Heart left ventricle (tissue), 16 donors: ENCODE measurements at places on chromosomes 1 and 21.

DNA sequence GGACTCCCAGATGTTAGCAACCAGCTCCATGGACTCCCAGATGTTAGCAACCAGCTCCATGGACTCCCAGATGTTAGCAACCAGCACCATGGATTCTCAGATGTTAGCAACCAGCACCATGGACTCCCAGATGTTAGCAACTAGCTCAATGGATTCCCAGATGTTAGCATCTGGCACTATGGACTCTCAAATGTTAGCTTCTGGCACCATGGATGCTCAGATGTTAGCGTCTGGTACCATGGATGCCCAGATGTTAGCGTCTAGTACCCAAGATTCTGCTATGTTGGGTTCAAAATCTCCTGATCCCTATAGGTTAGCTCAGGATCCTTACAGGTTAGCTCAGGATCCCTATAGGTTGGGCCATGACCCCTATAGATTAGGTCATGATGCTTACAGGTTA, 8.8 kb downstream of the SON start:
- DNase-seq, result no peak

- DNase-seq, result no peak
These were observed 509 bp downstream of the NVL start for GRCh38 chr1:224329484-224329841.

DNA sequence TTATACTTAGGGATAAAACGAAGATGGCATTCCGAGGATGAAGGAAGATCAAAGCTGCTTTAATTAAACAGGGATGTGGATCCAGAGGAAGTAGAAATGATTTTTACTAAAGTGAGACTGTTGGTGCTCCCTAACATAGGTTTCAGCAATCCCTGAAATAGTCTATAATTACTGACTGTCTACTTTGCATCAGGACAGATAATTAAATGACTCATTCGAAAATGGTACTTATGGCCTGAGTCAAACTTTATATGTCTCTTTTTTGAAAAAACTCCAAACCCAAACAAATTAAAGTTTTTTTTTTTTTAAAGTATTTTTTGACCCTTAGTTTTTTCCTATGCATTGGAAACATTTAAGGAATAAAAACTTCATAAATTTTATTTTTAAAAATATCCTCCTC, 90.3 kb downstream of the LYST start:
- DNase-seq, result no peak

DNA sequence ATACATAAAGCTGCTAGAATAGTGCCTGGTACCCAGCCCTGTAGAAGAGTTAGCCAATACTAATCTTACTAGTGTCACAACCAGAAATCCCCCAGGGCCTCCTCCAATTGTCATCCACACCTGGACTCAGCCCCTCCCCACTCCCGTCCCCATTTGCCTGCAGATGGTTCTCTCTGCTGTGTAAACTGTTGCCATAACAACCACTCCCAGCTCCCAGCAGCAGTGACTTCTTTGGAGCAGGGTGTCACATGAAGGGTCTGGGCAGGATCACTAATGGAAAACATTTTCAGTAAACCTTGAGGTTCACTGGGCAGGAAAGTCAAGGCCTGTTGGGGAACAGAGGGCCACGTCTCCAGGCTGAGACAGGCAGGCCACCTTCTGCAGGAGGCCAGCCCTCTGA, 126.0 kb upstream of the IPO9 start:
- DNase-seq, result peak; percentile 33

GRCh38 chr1:226738421-226738994, 574 bp downstream of the ITPKB start:
- peak; percentile 50 for DNase-seq

DNA sequence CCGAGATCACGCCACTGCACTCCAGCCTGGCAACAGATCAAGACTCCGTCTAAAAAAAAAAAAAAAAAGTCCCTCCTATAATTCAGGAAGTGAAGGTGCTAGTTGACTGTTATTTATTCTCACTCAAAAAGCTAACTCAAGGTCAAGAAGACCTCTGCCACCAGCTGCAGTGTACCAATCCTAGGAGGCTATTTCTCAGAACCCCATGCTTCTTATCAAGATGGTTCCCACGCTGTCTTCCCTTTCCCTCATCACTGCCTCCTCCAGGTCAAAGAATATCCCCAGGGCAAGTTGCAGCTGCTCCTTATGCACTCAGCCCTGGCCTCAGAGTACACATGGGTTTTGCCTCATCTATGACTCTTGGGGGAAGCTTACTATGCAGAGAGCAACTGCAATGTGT, 53.6 kb downstream of the RERE start:
- peak; percentile 13 for DNase-seq

DNA sequence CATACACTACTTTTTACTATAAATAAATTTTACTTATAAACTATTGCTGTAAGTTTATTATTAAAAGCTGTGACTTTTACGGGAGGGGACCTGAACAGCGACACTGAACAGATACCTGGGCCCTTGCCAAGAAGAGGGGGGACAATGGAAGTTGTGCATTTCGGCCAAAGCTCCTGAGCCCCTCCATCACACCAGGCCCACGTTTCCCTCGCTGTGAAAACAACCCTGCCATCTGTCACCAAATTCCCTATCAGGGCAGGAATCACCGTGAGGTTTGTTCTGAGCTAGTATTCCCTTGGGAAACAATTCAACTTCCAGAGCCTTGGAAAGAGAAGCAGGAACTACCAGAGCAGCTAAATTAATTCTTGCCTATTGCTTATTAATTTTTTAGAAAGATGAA, 37.0 kb downstream of the VTCN1 start:
- DNase-seq, result no peak

GRCh38 chr1:220843481-220844011, 35.7 kb upstream of the HLX start:
- DNase-seq, result peak; percentile 73

DNA sequence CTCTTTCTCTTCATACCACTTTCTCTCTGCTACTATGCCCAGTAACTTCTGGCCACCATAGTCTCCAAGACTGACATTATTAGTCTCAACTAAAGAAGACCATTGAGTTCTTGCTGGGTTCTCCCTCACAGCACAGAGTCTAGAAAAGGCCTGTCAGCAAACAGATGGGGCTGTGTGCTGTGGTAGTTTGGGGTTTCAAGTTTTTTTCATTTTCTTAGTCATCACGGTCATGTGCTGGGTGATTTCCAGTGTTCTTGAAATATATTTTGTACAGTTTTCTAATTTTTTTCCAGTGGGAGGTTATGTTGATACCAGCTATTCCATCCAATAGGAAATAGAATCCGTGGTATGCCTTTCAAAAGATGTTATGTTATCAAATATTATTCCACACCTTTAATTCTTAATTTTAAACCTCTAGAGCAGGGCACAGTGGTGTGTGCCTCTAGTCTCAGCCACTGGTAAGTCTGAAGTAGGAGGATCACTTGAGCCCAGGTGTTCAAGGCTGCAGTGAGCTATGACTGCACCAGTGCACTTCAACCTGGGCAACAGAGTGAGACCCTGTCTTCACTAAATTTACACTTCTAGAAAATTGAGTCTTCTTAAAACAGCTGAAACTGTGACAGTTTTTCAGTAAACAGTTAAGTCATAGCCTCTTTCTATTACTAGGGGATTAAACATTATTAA, 8.3 kb downstream of the CFHR2 start:
- no peak for DNase-seq

DNA sequence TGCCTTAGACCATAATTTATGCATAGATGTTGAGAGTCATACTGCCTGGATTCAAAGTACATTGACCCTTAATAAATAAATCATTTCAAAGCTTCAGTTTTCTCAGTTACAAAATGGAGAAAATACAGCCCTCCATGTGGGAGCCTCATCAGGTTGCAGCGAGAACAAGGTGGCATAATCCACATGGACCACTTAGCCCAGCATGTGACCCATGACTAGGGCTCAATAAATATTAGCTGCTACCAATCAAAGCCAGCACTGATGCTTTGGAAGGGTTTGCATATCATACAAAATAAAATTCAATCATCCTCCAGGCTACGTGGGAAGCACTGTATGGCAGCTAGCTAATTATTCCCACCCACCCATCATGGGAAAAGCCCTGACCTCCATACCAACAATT, 33.5 kb upstream of the RGS7 start:
- DNase-seq, result no peak

DNA sequence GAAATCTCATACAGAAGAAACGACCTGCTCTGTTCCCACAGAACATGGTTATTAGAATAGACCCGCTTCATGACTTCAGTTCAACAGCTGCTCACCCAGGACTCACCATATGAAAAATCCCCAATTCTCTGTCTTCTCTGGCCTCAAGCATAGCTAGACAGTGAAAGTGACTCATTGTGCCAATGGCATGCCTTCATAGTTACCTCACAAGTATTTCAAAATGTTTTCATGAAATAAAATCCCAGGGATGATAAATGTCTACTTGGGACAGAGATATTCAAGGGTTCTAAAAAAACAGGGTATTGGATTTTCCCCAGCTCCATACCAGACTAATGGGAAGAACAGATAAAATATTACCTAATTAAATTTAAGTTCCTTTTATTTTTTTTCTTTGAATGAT, 82.3 kb downstream of the NOTCH2 start:
- peak; percentile 28 for DNase-seq

GRCh38 chr1:153919876-153920852, 2.6 kb downstream of the GATAD2B start:
- DNase-seq, result no peak

GRCh38 chr1:168235548-168235885, 9.7 kb downstream of the SFT2D2 start:
- DNase-seq, result no peak
